NCI-H446 treated with DMSO at 0.1 percent for 48 hours (cell line): ENCODE measurements at places on chromosomes 4 and X.
A peak's percentile ranks its signal among the peaks of the same experiment; 100 is the strongest.

DNA sequence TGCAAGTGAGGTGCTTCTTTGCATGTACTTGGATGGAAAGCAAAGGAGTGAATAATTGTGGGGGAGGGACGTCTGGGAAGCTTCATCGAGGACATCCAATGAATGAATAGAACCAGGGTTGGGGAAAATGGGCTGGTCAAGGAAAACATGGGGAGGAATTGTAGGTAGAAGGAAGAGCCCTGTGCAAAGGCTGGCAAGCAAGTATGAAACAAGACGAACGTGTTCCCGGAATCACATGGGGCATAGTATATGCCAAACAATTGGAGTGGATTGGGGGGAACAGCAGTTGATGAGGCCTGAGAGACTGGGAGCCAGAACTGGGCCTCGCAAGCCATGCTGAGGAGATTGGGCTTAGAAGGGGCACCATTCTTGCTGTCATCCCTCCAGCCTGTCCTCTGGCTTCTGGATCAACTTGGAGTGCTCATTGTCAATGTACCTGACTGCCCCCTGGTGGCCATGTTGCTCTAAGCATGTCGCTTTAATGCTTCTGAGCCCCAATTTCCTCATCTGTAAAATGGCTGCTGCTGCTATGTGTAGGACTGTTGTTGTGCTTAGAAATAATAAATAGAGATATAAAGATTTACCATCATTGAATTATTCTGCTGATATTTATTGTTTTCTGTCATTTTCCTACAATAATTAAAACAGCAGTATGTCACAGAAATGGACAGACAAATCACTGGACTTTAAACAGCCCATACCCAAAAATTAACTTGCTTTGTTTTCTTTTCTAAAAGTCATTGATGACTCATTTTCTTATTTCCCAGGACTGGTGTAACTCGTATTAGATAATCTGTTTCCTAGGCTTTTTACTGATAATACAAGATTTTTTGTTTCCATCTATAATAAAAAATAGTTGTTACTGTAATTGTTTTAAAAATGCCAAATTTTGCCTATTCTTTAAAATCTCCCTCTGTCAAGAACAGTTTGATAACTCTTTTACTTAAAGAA lies 66.4 kb downstream of the JADE3 start:
- DNase-seq = peak; percentile 38

DNA sequence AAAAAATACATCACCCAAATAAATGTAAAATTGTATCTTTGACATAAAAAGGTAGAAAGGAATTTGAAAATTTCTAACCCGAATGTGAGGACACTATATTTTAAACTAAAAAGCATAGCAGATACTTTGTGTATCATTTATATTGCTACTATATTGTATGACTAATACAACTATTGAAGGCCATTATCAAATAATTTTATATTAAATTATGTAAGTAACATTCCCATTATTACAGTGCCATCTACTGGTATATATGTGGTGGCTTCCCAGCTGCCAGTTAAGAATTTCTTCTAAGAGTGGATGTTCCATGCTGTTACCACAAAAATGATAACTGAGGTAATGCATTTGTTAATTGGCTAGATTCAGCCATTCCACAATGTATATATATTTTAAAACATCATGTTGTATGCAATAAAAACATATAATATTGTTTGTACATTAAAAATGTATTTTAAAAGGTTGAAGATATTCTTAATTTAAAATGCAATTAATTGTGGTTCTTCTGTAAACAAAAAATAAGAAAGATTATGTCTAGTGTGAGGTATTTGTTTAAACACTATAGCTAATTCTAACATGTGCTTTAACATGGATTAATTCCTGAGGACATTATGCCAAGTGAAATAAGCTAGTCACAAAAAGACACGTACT lies 65.3 kb downstream of the EGF start:
- peak; percentile 23 for DNase-seq

GRCh38 chr4:98969878-98970785 lies 25.4 kb upstream of the METAP1 start:
- no peak for DNase-seq

- no peak for DNase-seq
Observed at GRCh38 chrX:39907964-39908661, 189.6 kb downstream of the BCOR start.

DNA sequence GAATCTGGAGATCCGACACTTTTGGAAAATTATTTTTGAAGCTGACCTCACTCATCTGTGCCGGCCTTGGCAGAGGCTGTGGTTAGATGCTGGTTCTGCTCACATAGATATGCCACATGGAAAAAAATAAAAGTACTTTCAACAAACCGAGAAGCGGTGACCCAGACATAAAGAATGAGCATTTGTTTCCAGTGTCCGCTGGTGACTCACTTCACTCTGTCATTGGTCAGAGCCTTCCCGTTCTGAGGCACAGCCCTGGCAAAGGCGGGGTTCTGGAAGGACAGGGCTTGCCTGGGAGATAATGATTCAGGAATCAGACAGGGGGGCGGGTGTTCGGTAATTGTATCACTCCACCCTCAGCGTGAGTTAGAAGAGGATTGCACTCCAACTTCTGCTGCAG lies 172.4 kb upstream of the MXRA5 start:
- no peak for DNase-seq

DNA sequence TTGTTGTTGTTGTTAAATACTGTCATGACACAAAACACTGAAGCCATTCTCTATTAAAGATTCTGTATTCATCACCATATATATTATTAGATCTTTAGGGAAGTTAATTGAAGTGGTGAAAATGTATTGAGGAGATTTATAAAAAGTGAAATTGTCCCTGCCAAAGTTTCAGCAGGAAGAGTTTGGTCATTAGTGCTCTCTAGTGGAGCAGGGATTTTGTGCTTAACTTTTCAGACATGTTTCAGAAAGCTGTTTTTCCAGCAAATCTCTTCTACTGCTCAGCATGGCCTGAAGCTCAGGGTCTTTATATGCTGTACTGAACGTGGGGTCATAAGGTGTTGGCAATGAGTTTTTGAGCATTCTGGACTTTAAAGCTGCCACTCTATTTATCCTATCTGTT lies 36.7 kb upstream of the CXXC4 start:
- no peak for DNase-seq

DNA sequence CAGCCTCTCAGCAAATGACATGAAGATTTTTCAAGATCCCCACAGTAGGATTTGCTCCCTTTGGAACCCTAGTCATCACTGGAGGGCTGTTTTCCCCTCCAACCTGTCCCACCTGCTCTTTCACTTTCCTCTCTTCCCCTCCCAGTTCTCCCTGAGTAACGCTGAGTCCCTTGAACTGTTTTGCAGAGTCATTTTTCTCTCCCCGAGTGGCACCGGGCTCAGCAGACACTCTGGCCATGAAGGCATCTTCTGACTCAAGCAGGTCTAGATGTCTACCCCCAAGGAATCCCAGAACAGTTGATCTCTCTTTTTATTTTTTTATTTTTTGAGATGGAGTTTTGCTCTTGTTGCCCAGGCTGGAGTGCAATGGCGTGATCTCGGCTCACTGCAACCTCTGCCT lies 52.2 kb downstream of the HTRA3 start:
- DNase-seq = no peak

GRCh38 chr4:158169931-158170690 lies 2.7 kb downstream of the GASK1B start:
- peak; percentile 76 for DNase-seq

GRCh38 chr4:110653321-110654253 lies 30.7 kb upstream of the PITX2 start:
- no peak for DNase-seq

DNA sequence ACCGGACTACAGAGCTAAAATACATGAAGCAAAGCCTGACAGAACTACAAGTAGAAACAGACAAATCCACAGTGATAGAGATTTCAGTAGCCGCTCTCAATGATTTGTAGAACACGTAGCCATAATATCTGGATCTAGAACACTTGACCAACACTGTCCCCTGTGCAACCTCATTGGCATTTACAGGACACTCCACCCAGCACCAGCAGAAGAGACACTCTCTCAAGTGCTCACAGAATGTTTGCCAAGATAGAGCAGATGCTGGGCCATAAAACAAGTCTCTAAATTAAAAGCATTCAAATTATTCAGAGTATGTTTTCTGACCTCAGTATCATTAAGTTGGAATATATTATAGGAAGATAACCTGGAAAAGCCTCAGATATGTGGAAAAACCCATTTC lies 21.7 kb downstream of the HTT start:
- DNase-seq = no peak

DNA sequence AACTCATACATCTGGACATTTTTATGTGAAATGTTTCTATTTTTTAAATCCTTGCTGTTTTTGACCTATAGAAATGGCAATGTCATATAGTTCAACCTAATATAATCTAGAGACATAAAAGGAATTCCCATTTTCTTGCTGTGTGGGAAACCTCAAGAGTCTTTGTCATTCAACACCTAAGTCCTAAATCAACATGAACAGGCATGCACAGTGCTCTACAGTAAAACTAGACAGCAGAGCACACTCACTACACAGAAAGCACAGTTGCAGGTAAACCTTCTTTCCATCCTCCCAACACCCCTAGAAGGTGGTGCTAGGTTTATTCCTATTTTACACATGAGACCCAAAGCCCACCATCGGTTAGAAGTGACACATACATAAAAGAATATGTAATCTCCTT lies 79.1 kb upstream of the C1QTNF7 start:
- no peak for DNase-seq

- no peak for DNase-seq
Observed at GRCh38 chrX:418927-419729, 32.4 kb upstream of the PPP2R3B start.

GRCh38 chr4:185238215-185238681 lies 28.9 kb downstream of the SNX25 start:
- DNase-seq = no peak

DNA sequence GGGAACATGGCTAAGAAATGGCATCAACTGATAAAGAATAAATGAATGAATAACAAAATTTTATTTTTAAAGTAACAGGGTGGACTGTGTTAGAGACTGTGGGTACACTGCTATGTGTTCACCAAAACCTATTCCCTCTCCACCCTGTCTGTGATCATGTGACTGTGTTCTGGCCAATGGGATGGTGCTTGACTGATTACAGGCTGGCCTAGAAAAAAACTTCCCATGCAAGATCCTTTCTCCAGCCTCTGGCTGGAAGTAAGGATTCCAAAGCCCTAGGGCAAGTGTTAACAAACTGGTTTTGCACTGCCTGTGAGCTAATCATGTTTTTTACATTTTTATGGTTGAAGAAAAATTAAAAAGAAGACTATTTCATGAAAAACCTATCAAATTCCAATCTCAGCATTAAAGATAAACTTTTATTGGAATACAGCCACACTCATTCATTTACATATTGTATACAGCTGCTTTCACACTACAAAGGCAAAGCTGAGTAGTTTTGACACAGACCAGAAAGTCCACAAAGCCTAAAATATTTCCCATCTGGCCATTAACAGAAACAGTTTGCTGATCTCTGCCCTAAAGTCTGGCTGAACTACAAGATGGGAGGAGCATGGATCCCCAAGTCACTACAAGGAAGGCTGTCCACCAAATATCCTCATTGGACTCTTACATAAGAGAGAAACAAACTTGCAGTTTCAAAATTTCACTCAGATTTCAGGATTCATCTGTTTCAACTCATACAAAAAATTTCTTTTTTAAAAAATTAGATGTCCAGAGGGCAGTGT lies 133.2 kb downstream of the ARHGAP6 start:
- DNase-seq = no peak
